Activated CD8-positive, alpha-beta memory T cell treated with anti-CD3 and anti-CD28 coated beads for 1 hour (primary cell): ENCODE measurements at places on chromosomes 3 and 15.

GRCh38 chr15:98983334-98983733, 24.3 kb downstream of the PGPEP1L start:
- no peak for DNase-seq

DNA sequence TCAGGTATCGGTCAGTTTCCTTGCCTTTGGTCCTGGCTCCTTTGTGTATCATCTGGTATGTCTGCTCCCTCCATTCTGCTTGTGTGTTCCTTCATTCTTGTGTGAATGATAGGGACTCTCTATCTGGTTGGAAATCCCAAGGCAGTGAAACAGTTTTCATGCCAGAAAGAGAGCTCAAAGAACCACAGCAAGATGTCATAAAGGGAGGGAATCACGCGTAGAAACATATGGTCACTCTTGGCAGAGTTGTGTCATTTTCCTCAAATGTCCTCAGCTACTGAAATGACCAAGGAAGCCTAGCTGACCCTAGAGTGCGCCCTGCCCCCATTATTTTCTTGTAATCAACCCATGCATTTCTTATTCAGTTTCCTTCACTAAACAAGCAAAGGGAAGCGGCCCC, 48.0 kb downstream of the RASGRP1 start:
- no peak for DNase-seq

DNA sequence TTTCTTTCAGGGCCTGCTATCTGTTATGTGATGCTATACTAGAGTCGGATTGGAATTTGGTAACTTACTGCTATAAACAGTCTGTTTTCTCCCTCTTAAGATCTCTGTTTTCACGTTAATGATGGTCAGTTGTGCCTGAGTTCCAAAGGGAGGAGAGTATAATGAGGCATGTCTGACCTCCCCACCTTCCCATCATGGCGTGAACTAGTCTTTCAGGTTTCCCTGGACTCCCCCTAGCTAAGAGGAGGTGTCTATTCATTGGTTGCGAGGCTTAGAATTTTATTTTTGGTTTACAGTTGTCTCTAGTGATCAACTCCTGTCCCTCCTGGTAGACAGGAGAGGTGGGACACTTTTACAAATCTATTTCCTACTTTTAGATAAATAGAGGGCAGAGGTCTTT, 27.8 kb upstream of the PXYLP1 start:
- DNase-seq: no peak

DNA sequence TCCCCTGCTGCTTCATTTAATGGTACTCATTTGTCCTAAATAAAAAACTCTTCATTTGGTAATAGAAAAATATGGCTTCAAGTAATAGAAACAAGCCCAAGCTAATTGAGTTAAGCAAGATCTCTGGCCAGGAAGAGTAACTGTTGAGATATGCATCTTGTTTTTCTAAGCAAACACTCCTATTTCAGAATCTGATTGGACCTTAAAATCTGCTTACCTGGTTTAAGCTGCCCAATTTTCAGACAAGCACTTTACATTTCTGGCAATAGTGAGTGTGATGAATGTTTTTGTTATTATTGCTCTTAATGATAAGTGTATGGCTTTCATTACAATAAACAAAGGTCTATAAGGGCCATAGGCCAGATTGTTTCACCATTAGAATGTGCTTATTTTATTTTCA, 86.2 kb downstream of the CMSS1 start:
- DNase-seq: no peak

- DNase-seq: no peak
These were observed 81.9 kb upstream of the ZNF280D start for GRCh38 chr15:56815247-56815646.

DNA sequence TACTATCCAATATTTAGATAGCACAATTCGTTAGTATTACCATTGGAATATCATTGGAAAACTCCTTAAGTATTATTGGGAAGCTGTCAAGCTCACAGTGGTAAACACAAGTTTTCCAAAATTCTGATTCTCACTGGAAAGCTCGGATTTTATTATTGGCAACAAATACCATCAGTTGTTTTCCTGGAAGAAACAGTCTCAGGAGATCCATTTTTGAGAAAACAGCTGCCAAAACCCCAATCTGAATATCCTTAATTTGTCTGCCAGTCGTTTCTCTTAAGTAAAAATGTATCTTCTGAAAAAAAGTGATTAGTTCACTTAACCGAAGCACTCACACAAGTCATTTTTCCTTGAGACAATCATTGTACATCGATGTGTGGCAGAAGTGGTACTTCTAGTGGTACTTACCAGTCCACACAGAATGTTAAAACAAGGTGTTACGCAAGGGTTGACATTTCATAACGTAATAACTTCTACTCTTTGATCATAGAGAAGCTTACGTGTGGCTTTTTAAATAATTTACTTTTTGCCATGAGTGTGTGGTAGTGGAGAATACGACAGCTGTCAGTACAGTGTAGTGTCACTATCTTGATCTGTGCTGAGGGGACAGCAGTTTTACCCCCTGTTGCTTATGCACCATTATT, 74.9 kb downstream of the FAM43A start:
- DNase-seq: no peak

GRCh38 chr3:31456373-31456772, 76.4 kb upstream of the STT3B start:
- no peak for DNase-seq

GRCh38 chr3:42476225-42477125, 26.0 kb upstream of the VIPR1 start:
- DNase-seq: no peak

- no peak for DNase-seq
These were observed 26.5 kb upstream of the CP start for GRCh38 chr3:149247929-149248691.

GRCh38 chr15:59501597-59501996, 63.6 kb downstream of the FAM81A start:
- DNase-seq: no peak
